NCI-H187 treated with DMSO at 0.1 percent for 48 hours (cell line): ENCODE measurements at places on chromosomes 6 and 20.

DNA sequence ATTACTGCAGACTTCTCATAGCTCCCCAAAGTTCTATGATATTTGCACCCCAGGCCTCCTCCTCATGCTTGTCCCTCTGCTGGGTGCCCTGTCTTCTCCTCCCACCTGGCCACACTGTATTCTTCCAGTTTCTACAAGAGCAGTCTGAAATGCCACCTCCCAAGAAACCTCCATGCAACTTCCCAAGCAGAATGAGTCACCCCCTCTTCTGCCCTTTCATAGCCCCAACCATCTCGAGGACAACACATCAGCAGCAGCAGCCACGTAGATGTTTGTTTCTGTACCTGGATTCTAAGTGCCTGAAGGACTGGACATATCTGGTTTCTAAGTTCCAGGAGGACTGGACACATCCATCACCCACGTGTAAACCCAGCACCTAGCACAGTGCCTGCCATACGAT lies 6.6 kb upstream of the ULBP2 start:
- DNase-seq = no peak

DNA sequence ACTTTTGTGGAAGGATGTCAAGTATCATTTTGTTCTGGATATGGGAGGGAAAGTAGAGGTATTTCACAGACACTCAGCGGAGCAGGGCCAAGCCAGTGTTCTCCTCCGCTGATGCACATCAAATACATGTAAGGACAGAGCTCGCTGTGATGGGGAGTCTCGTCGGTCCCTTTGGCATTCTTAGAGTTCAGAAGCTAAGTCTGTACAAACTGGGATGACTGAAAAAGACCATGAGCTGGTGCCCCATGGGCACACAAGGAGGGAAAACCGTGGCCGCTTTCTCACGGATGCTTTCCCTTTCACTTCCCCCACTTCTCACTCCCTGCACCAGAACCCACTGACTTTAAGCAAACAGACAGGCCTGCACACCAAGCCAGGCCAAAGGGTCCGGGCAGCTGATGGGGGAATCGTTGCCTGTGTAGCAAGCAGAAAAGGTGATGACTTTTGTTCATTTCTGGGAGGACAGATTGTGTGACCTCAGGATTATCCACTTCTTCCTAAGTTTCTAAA lies 27.7 kb upstream of the MPC1 start:
- DNase-seq = no peak

DNA sequence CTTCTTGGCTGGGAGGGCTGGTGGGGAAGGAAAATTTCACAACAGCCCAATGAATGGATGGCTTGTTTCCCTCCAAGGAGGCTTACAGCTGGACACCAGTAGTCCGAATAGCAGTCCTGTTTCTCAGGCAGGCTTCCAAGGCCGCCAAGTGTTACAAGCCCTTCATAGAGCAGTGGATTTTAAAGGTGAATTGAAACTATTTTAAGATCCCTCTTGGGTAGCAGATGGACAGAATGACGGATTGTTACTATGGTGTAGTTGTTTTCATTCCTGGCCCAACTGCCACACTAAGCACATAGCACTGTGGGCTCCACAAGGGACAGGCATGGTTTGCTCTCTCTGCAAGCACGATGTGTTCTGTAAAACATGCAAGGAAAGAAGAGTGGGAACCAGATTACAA lies 203.3 kb upstream of the TAB2 start:
- DNase-seq = no peak

DNA sequence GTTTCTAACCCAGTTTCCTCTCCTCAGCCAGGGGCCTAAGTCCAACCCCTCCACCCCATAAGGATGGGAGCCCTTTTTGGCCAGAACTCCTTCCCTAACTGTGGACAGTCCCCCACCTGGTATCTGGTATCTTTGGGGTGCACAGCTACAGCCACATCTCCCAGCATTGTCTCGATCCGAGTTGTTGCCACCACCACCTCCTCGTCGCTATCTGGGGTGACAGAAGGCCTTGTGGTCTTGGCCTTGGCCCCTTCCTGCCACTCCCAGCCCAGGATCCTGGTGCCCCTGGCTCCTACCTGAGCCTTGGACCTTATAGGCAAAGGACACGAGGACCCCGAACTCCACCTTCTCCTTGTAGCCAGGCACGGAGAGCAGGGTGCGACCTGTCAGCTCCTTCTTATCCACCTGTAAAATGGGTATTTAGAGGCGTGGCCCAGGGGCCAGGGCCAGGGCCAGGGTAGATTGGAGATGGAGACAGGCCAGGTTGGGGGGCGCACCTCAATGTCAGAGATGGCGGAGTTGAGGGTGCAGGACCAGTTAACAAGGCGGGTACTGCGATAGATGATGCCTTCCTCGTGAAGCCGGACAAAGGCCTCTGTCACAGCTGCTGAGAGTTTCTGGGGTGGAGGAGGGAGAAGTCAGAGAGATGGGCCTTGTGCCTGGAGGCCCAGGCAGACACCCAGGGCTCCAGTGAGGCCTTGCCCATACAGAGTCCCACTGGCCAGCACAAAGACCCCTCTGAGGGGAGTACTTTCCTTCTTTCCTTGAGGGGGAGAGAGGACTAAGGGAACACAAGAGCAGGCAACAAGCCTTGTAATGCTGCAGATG lies 7.2 kb upstream of the VWA7 start:
- no peak for DNase-seq

- DNase-seq = no peak
These were observed 4.7 kb downstream of the GDF5 start for GRCh38 chr20:35433337-35433736.

- no peak for DNase-seq
These were observed 26.6 kb upstream of the ILRUN start for GRCh38 chr6:34723203-34723602.

GRCh38 chr20:38178581-38178980 lies 13.5 kb upstream of the TGM2 start:
- no peak for DNase-seq

- DNase-seq = no peak
These were observed 105.2 kb upstream of the LRFN2 start for GRCh38 chr6:40692337-40692736.
